Left cardiac atrium (tissue), 4 donors: ENCODE measurements at places on chromosomes 5 and 9.
A peak's percentile ranks its signal among the peaks of the same experiment; 100 is the strongest.

DNA sequence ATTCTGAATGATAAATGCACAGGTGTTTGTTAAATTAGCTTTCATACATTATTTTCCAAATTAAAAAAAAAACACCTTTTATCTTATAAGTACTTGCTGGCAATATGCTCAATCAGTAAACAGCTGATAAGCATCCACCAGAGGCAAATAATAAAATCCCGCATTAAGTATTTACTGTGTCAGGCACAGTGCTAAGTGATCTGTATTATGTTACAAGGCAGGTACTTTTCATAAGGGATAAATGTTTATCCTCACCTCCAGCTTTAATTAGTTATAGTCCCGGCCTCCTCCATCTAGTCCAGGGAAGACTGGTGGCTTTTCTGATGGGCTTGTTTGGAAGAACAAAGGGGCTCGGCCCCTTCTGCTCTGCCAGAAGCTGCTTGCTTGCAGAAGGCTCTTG is 40.1 kb downstream of the PFDN1 start:
- DNase-seq = no peak

DNA sequence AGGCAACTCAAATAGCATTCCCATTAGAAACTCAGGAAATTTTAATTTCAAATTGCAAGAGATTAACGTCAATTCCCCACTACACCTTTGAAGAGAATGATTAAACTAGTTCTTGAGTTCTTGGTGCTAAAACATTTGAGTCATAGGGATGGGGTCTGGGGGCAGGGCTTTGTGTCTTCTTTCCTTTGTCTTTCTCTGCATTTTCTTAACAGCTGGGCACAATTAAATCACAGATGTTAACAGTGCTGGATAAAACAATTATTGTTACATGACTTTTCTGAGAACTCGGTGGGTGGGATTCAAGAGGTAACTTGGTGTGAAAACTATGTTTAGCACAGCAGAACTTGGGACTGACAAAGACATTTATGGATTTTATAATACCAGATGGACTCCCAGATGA is 351.9 kb upstream of the TNC start:
- DNase-seq = no peak

DNA sequence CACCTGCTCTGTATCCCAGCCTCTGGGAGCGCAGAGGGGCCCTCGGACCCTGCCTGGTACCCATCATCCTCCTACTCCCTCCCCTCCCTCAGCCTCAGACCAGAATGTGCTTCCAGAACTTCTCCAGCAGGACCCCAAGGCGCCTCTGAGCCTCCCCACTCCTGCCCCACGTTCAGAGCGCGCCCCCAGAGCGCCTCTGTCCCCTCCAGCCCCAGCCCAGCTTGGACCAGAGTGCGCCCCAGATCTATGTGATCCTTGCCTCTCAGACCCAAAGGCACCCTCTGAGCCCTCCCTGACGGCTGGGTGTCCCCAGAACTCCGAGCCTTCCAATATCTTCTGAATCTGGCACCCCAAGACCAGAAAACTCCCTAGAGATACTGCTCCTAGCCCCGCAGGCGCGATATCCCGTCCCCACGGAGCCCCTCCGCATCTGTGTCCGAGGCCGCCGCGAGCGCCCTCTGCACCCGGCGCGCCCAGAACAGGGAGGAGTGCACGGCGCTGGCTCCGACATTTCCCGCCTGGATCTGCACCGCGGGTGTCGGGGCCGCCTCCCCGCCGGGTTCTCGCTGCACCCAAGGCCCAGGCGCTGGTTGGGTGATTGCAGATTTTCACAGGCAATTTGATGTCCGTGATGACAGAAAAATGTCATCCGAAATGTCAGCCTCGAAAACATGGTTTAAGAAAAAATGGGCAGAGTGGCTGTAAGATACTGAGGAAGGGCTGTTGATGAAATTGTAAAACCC is 522 bp downstream of the BHMT start:
- peak; percentile 24 for DNase-seq

GRCh38 chr9:16217943-16218701 is 652.3 kb downstream of the BNC2 start:
- DNase-seq = no peak

GRCh38 chr5:89213573-89213972 is 330.6 kb upstream of the MEF2C start:
- DNase-seq = peak; percentile 49

DNA sequence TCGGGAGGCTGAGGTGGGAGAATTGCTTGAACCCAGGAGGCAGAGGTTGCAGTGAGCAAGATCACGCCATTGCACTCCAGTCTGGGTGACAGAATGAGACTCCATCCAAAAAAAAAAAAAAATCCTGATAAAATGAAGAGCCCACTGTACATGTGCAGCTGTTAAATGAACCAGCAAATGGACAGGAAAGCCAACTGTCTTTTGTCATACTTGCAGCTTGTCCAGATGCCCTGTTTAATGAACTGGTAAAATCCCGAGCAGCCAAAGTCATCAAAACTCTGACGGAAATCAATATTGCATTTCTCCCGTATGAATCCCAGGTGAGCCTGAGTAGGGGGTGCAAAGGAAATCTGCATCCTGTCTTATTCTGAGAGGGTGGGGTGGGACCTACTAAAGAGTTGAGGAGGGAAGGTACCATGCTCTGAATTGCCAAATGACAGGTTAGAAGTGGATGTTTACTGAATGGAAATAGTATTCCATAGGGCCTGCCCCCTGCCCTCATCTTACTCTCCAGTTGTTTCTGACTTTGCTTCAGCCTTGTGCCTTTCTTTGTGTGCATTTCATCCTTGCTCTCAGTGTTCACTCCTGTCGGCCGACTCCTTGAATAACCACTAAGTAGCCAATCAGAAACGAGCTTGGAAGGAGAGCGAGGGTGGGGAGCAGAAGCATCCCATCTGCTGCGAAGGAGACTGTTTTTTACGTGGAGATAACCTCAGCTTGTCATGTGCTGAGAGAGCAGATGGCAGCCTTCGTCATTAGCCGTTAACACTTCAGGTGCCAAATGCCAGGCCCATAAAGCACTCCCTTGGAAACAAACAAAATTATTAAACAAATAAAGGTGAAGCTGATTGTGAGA is 45.7 kb upstream of the CFAP157 start:
- DNase-seq = no peak

DNA sequence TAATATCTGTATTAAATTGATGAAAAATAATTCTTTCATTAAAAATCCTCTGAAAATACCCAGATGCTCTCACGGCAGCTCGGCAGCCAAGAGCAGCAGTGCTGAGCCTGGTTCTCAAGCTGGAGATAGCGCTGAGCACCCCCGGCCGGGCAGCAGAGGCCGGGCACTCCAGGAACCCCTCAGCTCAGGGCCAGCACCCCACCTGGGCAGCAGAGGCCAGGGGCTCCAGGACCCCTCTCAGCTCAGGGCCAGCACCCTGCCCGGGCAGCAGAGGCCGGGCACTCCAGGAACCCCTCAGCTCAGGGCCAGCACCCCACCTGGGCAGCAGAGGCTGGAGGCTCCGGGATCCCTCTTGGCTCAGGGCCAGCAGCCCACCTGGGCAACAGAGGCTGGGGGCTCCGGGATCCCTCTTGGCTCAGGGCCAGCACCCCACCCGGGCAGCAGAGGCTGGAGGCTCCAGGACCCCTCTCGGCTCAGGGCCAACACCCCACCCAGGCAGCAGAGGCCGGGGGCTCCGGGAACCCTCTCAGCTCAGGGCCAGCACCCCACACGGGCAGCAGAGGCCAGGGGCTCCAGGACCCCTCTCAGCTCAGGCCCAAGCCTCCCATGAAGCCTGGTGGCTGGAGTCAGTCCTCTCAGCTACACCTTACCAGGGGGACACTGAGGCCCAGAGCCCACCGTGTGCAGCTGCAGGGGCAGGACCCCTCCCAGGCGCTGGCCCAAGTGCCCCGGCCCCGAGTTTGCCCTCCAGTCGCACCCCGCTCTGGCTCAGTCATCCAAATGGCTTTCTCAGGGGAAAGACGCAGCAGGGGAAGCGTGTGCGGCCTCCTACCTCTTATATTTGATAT is 21.7 kb downstream of the CLPTM1L start:
- DNase-seq = no peak

DNA sequence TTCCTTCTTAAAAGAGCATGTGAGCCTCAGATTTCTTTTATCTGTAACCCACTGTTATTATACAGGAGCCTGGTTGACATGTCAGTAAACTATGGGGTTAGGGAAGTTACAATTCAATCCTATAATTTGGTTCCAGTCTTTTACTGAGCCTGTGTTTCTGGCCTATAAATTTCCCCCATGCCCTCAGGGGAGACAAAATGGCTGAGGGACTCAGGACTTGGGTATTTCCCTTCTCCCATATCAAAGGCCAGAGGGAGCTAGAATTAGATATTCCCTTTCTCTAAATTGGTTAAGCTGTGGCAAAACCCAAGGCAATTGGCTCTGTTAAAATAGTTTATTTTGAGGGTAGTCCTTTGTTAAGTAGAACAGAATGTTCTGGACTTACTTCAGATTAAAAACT is 823.2 kb downstream of the TLE1 start:
- DNase-seq = no peak

- no peak for DNase-seq
Measured at GRCh38 chr5:169354921-169355320, 54.0 kb upstream of the SLIT3 start.

DNA sequence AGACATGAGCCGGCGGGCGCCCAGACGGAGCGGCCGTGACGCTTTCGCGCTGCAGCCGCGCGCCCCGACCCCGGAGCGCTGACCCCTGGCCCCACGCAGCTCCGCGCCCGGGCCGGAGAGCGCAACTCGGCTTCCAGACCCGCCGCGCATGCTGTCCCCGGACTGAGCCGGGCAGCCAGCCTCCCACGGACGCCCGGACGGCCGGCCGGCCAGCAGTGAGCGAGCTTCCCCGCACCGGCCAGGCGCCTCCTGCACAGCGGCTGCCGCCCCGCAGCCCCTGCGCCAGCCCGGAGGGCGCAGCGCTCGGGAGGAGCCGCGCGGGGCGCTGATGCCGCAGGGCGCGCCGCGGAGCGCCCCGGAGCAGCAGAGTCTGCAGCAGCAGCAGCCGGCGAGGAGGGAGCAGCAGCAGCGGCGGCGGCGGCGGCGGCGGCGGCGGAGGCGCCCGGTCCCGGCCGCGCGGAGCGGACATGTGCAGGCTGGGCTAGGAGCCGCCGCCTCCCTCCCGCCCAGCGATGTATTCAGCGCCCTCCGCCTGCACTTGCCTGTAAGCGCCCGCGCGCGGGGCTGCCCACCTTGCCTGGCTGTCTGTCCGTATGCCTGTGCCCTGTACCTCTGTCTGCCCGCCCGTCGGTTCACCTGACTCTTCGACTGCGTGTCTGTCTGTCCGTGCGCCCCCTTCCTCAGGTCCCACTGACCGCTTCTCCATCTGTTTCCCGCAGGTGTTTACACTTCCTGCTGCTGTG is 412 bp downstream of the FGF18 start:
- no peak for DNase-seq

DNA sequence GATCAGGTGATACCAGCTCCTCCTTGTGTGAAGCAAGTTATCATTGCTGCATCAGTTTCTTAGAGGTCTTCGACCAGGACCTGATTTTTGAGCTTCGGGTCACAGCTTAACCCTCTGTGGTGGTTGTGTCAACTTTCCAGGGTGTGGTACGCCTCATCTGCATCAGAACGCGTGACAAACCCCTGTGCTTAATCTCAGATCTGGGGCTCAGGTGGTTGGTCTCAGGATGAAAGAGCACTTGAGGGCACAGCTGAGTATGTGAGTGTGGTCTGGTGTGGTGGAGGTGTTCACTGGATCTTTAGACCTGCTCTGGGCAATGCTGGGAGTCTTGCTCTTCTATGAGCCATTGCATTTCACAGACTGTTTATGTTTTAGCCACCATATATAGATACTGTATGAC is 64.1 kb downstream of the OSTF1 start:
- no peak for DNase-seq

GRCh38 chr5:112614285-112614684 is 123.4 kb upstream of the APC start:
- no peak for DNase-seq

DNA sequence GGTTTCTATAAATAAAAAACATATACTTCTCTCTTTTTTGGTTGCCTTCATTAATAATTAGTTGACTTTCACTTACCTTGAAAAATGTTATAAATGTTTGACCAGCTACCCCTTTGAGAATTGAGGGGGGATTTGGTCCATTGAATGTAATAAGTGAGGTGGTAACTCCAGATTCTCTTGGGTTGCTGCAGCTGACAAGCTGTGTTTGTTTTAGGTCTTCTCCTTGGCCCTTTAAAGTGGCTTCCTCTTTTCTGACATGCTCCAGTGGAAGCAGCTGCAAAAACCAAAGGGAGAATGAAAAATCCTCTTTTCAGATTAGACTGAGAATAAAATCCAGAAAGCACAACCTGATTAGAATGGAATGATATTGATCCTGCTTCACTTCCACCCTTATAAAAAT is 410.5 kb downstream of the TMEM38B start:
- no peak for DNase-seq

- DNase-seq = peak; percentile 72
Measured at GRCh38 chr5:132419502-132420468, 50.3 kb downstream of the SLC22A5 start.

GRCh38 chr5:170633235-170634081 is 129.6 kb downstream of the KCNIP1 start:
- DNase-seq = peak; percentile 56

GRCh38 chr5:1497795-1498622 is 25.8 kb downstream of the LPCAT1 start:
- no peak for DNase-seq

DNA sequence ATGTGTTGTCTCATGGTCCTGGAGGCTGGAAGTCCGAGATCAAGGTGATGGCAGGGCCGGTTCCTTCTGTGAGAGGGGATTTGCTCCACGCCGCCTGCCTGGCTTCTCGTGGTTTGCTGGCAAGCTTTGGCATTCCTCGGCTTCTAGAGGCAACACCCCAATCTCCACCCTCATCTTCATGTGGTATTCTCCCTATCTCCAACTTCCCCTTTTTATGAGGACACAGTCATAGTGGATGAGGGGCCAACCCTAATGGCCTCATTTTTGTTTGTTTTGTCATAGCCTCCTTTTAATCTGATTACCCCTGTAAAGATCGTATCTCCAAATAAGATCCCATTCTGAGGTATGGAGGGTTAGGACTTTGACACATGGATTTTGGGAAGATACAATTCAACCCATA is 41.7 kb upstream of the CLK4 start:
- DNase-seq = no peak

- no peak for DNase-seq
Measured at GRCh38 chr9:134333234-134333873, 7.1 kb downstream of the RXRA start.

DNA sequence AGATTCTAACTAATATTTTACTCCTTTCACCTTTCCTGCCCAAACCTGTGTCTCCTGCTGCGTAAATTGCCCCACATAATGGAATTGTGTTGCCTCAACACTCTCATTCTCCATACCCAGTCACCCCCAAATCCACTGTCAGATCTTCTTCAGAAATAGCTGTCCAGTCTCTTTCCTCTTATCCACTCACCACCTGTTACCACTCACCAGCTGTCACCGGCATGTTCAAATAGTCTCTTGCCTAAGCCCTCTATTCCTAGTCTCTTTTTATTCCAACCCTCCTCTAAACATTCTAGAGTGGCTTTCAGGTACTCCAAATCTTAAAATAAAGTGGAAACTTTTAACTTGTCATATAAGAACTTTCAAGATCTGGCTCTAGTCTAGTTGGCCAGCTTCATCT is 262.0 kb upstream of the FBXL7 start:
- DNase-seq = no peak

DNA sequence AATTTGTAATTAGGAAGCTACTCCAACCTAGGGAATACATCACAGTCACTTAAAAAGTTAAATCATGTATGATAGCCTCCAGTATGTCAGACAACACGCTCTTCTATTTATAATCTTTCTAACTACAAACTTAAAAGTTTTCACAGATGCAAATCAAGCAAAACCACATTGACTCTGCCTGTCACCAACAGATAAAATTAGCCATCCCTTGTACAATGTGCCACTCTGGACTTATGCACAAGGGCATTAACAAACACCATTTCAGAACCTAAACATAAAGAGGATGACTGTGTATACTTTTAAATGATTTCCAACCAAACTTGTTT is 14.7 kb downstream of the ERP44 start:
- no peak for DNase-seq
